Stimulated activated CD4-positive, alpha-beta T cell treated with anti-CD3 and anti-CD28 coated beads, Interleukin-15, amount 100 ng/mL, for 1 hour (primary cell): ENCODE measurements at places on chromosomes 7 and 10.

GRCh38 chr10:127889605-127890195 is 3.0 kb downstream of the CLRN3 start:
- no peak for DNase-seq

- DNase-seq = no peak
Measured at GRCh38 chr7:82859106-82859850, 303.4 kb downstream of the PCLO start.

GRCh38 chr10:105540381-105540780 is 899.3 kb downstream of the SORCS3 start:
- no peak for DNase-seq

GRCh38 chr10:60810437-60811182 is 32.3 kb downstream of the CDK1 start:
- no peak for DNase-seq

- no peak for DNase-seq
Measured at GRCh38 chr7:44449584-44449928, 40.9 kb downstream of the NUDCD3 start.

GRCh38 chr10:82953909-82954308 is 1078.9 kb downstream of the NRG3 start:
- no peak for DNase-seq

DNA sequence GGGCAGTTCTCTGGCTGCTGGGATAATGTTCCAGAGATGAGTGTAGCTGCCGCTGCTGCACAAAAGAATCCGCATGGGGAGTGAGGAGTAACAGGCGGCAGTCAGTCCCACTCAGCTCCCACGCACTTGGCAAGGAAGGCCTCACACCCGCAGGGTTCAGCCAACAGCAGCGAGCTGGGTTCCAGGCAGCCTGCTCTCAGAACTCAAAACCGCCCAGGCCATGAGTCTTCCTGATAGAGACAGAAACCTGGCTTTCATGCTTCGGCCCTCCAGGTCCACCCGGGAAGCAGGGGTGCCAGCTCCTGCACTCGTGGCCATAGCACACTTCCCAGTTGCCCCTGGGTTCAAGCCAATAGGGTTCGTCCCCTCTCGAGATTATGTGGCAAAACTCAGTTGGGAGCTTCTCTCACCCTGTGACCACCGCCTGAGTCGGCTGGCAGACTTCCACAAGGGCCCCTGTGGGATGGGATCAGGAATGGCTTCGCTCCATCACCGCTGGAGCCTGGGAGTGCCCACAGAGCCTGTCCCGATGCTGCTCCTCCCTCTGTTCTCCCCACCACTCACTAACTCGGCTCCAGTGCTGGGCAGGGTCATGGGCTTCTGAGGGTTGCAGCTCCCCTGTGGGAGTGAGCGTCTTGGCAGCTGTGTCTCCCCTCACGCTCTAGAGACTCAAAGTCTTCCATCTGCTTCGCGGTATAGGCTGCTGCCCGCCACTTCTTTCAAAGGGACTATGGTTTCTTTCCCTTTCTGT is 20.6 kb downstream of the CLRN3 start:
- no peak for DNase-seq

GRCh38 chr7:84218681-84219080 is 24.1 kb upstream of the SEMA3A start:
- no peak for DNase-seq
